Fibroblast of villous mesenchyme (primary cell): ENCODE measurements at places on chromosomes 12 and 14. TPM values are rescaled to one million over a fixed set of nuclear protein-coding genes. Genes with fewer than 3 reads are reported as not detected.

DNA sequence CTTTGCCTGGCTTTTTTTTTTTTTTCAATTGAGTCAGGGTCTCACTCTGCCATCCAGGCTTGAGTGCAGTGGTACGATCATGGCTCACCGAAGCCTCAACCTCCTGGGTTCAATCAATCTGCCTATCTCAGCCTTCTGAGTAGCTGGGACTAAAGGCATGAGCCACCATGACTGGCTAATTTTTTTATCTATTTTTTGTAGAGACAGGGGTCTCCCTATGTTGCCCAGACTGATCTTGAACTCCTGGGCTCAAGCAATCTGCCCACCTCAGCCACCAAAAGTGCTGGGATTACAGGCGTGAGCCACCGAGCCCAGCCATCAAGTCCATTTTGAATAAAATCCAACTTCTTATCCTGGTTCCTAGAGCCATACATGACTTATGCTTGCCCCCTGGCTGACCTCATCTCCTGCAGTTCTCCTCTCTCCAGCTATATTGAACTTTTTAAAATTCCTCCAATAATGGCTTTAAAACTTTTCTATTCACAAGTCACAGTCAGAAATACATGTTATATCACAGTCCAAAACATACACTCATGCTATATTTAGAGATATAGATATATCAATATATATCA is 10.4 kb upstream of the RND1 start:
- DNase-seq: no peak

- peak; percentile 75 for DNase-seq
Measured at GRCh38 chr12:108855284-108856169, 1.9 kb downstream of the SSH1 start.

GRCh38 chr12:54039417-54040147 is 6.7 kb downstream of the HOXC5 start:
- no peak for DNase-seq

- no peak for DNase-seq
Measured at GRCh38 chr14:47278233-47278842, 397.1 kb downstream of the MDGA2 start.

DNA sequence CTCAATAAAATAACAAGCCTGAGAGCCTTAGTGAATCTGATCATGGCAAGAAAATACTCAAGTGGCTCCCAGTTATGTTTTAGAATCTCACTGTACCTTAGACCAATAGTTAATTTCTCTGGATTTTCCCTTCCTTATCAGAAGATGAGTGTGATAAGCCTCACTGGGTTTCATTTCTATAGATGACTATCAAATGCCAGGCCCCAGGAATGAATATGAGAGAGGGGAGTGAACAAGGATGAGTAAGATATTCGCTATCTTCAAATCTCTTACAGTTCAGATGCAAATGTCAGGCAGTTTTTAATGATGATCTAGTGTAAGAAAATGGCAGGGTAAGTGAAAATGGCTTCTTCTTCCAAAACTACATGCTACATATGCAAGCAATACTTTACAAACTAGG is 26.1 kb upstream of the OR10P1 start:
- no peak for DNase-seq

DNA sequence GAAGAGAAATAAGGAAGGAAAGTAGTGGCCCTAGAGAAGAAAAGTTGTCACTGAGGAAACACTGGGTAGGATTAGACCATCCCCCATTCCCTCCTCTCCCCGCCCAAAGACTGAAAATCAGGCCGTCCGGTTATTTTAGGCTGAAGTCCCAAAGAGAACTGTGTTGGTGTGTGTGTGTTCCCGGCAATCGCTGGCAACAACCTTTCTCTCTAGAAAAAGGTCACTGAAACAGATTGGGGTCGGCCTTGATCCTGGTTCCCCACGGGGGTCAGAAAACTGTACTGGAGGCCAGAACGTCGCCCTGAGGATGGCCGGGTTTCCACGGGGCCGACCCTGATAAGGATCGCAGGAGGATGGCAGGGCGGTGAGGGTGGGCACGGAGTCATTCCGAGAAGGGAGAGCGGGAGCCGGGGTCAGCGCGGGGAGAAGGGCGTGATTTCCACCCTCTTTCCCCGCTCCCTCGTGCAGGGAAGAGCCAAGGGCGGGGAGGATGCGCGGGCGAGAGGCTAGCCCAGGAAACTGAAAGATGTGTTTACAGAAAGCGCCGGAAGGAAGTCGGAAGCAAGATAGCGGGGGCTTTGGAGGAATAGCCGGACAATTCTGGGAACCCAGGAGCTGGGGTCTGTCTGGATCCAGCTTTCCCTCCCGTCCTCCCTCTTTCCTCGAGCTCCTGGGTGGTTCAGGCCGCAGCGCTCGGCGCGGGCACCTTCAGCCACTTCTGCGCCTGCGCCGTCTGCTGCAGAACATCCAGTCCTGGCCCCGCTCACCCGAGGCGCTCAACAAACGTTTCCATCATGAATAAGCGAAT is 25.3 kb upstream of the SPTLC2 start:
- peak; percentile 66 for DNase-seq

DNA sequence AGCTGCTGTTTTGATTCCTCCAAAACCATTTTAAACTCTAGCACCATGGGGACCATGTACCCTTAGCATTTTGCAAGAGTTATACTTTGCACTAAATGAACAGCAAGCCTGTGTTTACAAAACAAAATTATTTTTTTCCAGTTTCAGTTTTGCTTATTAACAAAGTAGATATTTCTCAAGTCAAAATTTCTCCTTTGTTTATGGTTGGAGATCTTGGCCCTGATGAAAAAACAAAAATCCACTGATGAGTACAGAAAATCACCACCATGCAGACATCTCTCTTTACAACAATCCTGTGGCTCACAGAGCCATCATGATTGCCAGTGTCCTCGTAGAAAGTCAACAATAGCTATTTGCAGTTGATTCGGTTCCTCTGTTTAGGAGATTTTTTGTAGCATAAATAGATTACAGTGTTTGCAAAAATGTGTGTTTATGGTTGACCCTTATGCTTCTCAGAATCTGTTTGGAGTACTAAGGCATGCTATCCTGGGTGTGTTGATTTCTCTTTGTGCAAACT is 201.1 kb upstream of the NUDT4 start:
- DNase-seq: peak; percentile 83

DNA sequence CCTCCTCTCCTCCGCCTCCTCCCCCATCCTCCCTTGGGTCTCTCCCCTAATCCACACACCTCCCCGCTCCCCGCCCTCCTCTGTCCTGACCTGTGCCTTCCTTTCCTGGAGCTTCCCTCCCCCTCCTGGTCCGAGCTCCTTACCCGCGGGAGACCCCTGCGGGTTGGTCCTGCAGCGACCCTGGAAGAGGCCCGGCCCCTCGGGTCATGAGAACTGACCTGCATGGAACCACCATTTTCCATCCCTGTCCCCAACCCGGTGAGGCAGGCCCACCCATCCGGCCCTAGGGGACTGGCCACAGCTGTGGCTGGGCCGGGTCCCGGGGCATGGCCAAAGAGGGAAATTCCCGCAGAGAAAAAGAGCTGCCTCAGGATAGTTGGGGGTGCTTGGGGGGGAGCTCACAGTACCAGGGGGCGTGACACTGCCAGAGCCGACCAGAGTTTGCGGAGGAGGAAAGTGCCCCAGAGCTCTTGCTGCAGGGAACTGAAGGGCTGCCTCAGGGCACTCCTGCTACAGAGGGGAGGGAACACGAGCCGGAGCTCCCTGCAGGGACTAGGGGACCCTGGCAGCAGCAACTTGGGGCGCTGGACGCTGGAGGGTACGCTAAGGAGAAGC is 613 bp downstream of the ARHGEF40 start:
- DNase-seq: peak; percentile 37

DNA sequence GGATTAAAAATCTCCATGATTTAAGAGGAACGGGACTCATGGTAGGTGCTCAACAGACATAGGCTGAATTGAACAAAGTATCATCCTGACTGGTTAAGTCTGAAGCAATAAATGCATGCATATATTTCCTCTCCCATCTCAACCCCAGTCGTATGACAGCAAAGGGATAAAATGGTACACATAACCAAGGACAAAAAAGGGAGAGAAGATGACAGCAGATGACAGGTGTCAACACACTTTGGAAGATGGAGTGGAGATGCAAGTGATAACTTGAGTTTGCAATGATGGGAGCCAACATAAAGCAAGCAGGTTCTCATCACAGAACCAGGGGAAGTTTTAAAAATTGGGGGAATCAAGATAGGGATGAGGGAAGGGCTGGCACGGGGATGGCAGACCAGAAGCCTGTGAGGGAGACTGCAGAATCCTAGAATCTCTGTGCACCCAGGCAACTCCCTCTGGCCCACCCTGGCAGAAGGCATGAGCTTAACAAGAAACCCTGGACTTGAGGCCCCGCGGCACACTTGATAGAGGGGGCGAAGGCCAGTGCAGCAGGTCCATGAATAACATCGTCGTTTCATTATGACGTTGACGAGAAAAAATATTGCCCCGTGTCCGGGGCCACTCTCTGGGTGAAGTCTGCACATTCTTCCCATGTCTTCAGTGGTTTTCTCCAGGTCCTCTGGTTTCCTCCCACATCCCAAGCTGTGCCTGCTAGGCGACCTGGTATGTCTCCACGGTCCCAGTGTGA is 5.0 kb downstream of the C1RL start:
- no peak for DNase-seq

DNA sequence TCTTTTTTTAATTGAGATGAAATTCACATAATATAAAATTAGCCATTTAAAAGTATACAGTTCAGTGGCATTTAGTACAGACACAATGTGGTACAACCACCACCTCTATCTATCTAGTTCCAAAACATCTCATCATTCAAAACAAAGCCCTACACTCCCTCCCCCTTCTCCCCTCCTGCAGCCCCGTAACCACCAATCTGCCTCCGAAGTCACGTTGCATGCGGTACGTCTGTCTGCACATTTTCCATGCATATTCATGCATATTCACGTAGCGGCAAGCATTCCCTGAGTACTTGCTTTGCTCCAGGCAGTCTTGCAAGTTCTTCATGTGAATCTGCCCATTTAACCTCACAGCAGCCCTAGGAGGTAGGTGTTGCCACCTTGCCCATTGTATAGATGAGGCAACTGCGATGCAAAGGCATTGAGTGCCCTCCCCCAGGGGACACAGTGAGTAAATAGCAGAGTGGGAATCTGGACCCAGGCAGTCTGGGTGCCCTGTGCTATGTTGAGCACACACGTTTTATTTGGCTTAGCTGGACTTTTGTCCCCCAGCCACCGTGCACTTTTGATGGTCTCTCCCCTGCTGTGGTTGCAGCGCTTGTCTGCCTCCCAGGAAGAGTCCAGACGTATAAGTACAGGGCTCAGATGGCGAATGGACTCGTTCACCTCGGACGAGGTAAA is 43.4 kb downstream of the RIN3 start:
- DNase-seq: no peak

GRCh38 chr14:22556021-22556989 is 32.7 kb downstream of the DAD1 start:
- peak; percentile 89 for DNase-seq

DNA sequence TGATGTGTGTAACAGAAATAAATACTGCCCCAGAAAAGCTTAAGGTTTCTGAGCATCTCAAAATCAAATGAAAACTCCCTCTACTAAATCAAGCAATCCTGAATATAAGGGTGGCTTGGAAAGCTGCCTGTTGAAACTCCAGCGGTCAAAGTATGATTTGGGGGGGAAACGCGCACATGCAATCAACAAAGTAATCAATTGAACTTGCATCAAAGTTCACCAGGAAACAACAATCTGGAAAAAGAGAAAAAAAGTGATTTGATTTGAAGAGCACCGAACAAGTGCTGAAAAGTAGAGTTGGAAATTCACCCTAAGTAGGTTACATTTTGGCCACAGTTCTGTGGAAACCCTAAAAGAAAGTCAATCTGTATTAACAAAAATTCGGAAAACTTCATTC is 700 bp downstream of the CNIH1 start:
- no peak for DNase-seq

DNA sequence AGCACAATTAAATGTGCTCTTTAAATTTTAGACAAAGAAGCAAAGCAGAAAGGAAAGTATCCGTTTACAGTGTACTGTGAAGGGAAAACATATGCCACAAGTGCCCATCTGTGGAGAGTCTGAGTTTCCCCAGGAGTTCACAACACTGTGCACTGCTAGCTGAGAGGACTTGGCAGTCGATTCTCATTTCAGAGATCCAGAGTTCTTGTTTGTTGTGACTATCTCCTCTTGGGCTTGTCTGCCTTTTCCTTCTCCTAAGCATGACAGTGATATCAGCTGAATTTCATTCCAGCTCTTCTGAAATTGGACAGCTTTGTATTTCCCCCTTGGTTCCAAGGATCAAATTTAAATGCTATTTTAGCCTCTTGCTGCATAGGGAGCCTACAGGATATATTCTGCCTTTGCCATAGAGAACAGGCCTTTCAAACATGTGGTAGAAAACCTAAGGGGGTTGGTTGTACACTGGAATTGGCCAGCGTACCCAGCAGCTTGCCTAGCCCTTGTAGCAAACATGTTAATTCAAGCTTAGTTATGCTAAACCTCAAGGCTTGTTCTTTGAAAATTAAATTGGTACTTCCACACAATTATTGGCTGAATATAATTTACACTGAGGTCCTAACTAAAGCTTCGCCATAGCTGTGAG is 259.2 kb upstream of the NOVA1 start:
- DNase-seq: no peak

DNA sequence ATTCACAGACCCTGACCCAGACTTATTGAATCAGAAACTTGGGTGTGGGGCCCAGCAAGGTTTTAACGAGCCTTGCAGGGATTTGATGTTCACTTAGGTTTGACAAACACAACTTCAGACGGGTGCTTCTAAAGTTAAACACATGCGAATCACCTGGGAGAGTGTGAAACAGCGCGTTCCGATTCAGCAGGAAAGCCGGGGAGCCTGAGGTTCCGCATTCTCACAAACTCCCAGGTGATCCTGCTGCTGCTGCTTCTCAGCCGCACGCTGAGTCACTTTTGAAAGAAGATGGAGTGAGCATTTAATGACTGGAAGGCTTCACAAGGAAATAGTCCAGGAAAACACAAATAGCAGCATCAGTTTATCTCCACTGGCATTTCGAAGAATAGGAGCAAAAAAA is 44.2 kb upstream of the DDX11 start:
- no peak for DNase-seq

DNA sequence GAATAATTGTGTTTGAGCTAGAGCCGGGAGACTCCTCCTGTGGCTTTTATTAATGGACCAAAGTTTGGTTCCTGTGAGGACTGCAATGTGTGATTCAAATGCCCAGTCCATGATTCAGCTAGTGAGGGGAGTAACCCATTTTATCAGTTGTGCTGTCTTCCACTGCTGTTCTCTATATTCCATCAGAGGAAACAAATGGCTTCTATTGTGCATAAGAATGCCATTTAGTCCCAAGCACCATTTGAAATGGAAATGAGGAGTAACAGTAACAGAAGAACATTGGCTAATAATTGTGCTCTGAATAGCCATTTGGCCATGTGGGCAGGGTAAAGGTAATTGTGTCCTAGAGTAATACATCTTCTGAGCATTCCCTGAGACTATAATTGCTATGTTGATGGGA is 642.7 kb downstream of the DIO2 start:
- no peak for DNase-seq

ERP27 gene
- not detected in 2 replicates for total RNA-seq

CBLN3 gene
- 1.7 and 2.3 TPM in 2 replicates for total RNA-seq

TRIAP1 gene
- 18.7 and 30.7 TPM in 2 replicates for total RNA-seq

KCNJ8 gene
- 5.2 and 19.4 TPM in 2 replicates for total RNA-seq

EXOC3L4 gene
- under 0.01 TPM in 1 of 2 replicates, not detected in the other for total RNA-seq
